ENCODE measurements at places on chromosomes 5 and 9.

- DNase-seq, result no peak
Measured at GRCh38 chr5:112847306-112847705, 13.8 kb upstream of the SRP19 start.

- DNase-seq, result no peak
Measured at GRCh38 chr5:98217138-98217537, 556.3 kb upstream of the RGMB start.

- DNase-seq, result peak; percentile 51
Measured at GRCh38 chr9:136399176-136400037, 563 bp downstream of the SNAPC4 start.

GRCh38 chr9:129983891-129984290, 59.1 kb downstream of the FNBP1 start:
- DNase-seq, result no peak

- no peak for DNase-seq
Measured at GRCh38 chr9:19246891-19247290, 16.4 kb downstream of the DENND4C start.

DNA sequence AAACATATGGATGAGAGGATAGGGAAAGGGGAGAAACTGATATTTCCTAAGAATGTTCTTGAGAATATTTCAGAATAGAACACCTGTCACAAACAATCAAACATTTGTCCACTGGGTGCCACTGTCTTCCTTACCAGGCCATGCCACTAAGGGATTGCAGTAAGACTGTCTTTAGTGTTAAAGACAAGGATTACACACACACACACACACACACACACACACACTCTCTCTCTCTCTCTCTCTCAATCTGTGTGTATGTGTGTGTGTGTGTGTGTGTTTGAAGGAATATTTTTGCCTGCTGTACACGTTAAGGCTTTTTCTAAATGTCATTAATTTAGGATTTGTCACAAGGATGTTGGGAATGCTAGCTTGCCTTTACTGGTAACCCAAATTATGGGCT, 54.4 kb downstream of the CCDC192 start:
- DNase-seq, result no peak

Measured in activated CD4-positive, alpha-beta T cell treated with anti-CD3 and anti-CD28 coated beads for 4 hours (primary cell).